Subcutaneous preadipocyte (primary cell): ENCODE measurements at places on chromosomes 5 and 9. TPM values are rescaled to one million over a fixed set of nuclear protein-coding genes. Genes with fewer than 3 reads are reported as not detected.

FGF10 gene
- total RNA-seq: under 0.01 TPM in 1 of 2 replicates, not detected in the other

SHISAL2B gene
- total RNA-seq: not detected in 2 replicates

PLAC8L1 gene
- 0.20 TPM in 1 of 2 replicates, not detected in the other for total RNA-seq

GKAP1 gene
- 0.39 TPM in 1 of 2 replicates, not detected in the other for total RNA-seq

SPATA31E1 gene
- 0.37 and 0.59 TPM in 2 replicates for total RNA-seq

IGFBPL1 gene
- total RNA-seq: 0.20 TPM in 1 of 2 replicates, not detected in the other

SPINK7 gene
- total RNA-seq: not detected in 2 replicates

PIP5K1B gene
- total RNA-seq: not detected in 2 replicates

RGS14 gene
- 2.5 and 4.4 TPM in 2 replicates for total RNA-seq

AMBP gene
- total RNA-seq: not detected in 2 replicates

UGT3A2 gene
- total RNA-seq: not detected in 2 replicates

STARD4 gene
- 68.3 and 99.1 TPM in 2 replicates for total RNA-seq

CCL21 gene
- total RNA-seq: not detected in 2 replicates

HSD17B3 gene
- total RNA-seq: not detected in 2 replicates

CCL27 gene
- total RNA-seq: not detected in 2 replicates

EXD3 gene
- 4.0 and 4.3 TPM in 2 replicates for total RNA-seq

DCANP1 gene
- not detected in 2 replicates for total RNA-seq

LEAP2 gene
- 0.37 and 0.59 TPM in 2 replicates for total RNA-seq

TOR4A gene
- 4.0 and 16.0 TPM in 2 replicates for total RNA-seq

SLC36A2 gene
- total RNA-seq: not detected in 2 replicates

SCGB3A2 gene
- not detected in 2 replicates for total RNA-seq

SPIN1 gene
- 44.1 and 50.4 TPM in 2 replicates for total RNA-seq

LRRTM2 gene
- under 0.01 and 0.39 TPM in 2 replicates for total RNA-seq

GABRA1 gene
- not detected in 2 replicates for total RNA-seq

PLEKHG4B gene
- total RNA-seq: not detected in 2 replicates

NR5A1 gene
- total RNA-seq: not detected in 2 replicates

SLC27A6 gene
- under 0.01 and 0.37 TPM in 2 replicates for total RNA-seq

PCDHGA1 gene
- total RNA-seq: 0.37 and 0.59 TPM in 2 replicates
